ENCODE measurements at places on chromosomes 2 and 18. TPM values are rescaled to one million over a fixed set of nuclear protein-coding genes. Genes with fewer than 3 reads are reported as not detected.

DNA sequence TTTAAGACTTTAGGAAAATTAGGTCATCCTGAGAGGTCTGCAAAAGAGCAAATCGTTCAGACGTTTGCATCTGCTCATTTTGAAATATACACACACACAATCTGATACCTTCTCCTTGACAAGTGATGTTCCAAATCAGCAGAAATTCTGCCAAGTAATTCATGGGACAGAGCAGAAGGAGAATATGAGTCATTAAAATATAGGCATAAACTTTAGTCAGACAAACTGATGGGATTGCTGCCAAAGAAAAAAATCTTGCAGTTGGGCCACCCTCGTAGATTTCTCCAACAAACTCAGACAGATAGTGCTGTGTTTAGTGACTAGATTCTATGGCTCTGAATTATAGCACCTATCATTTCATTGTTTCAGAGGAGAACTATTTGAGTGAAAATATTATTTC, 336.3 kb downstream of the NYAP2 start:
- DNase-seq: peak; percentile 51

RNU2-63P gene
- total RNA-seq: 3.9 TPM

ITGB6 gene
- total RNA-seq: 24.3 TPM

- no peak for DNase-seq
Observed at GRCh38 chr2:50295596-50295995, 736.3 kb downstream of the NRXN1 start.

CMPK2 gene
- not detected for total RNA-seq

DNA sequence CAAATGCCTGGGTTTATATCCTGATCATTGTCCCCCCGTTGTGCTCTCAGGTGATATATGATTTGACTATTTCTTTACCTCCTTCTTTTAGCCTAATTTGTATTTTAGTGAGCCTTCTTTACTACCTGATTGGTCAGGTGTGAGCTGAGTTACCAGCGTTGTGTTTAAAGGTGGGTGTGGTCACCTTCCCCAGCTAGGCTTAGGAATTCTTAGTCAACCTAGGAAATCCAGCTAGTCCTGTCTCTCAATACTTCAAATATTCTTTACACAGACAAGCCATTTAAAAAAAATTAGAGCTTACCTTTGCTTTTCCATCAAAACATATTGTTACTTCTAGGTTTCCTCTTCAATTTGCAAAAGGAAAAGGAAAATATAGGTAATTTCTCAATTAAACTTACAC, 30.2 kb downstream of the KYNU start:
- DNase-seq: peak; percentile 53

GRCh38 chr2:5749347-5749746, 57.2 kb downstream of the SOX11 start:
- no peak for DNase-seq

GRCh38 chr2:9234680-9235146, 28.1 kb downstream of the ASAP2 start:
- peak; percentile 90 for DNase-seq
